ENCODE measurements at places on chromosomes 1 and 21.

GRCh38 chr1:160030657-160031364, 979 bp downstream of the PIGM start:
- no peak for DNase-seq

DNA sequence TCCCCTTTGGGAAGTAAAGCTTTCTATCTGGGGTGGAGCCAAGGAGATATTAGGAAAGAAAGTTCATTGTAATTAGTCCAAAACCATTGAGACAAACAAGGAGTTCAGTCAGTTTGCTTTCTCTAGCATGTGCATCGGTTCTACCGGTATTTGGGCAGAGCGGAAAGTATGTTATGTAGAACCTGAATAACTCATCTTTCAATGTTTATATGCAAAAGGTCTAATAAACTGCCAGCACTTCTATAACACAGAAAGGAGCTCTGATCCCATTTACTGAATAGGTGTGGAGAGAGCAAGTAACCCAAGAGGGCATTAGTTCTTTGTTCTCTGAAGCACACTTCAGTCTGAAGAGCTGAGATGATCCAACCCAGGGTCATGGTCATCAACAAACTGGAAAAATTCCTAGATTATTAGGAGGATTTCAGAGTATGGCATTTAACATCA, 3.5 kb downstream of the TGFB2 start:
- DNase-seq: no peak

DNA sequence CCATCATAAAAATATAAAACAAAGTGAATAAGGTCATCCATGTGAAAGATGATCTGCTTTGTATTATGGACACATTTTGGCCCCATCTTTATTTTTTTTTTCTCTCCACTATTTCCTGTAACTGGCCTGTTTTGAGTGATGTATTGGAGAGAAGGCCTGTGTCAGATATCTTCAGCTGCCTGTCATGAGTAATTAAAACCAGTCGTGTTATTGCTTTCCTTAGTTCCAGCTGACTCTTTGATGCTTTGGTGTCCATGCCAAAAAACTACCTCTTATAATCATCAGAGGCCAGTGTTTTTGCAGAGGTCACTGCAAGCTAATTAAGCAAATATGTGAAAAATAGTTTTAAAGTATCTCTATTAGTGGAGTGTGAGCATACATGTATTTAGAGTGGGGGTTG, 29.7 kb downstream of the NTMT2 start:
- no peak for DNase-seq

DNA sequence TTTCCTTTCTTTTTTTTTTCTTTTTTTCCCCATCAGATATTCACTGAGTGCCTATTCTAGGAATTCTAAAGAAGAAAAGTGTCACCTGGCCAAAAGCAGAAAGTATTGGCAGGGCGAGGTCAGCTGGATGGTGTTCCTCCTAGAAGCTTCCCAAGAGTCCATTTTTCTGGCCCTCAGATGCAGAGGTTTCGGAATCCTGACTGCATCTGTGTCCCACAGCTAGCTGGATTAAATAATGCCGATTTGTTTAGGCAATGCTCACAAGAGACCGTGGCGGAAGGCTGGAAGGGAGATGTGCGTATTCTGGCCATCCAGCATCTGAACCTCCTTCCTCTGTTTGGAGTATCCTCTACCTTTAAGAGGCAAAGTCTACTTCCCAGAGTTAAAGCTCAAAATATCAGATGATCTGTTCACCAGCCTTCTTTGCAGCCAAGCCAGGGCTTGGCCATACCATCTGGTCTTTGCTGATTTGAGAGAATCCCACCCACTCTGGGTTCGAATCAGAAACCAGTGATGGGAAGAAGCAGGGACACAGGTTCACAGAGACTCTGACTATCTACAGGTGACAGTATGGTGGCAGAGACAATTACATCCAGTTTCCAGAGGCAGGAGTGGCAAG, 5.4 kb upstream of the TENT5C start:
- DNase-seq: no peak

DNA sequence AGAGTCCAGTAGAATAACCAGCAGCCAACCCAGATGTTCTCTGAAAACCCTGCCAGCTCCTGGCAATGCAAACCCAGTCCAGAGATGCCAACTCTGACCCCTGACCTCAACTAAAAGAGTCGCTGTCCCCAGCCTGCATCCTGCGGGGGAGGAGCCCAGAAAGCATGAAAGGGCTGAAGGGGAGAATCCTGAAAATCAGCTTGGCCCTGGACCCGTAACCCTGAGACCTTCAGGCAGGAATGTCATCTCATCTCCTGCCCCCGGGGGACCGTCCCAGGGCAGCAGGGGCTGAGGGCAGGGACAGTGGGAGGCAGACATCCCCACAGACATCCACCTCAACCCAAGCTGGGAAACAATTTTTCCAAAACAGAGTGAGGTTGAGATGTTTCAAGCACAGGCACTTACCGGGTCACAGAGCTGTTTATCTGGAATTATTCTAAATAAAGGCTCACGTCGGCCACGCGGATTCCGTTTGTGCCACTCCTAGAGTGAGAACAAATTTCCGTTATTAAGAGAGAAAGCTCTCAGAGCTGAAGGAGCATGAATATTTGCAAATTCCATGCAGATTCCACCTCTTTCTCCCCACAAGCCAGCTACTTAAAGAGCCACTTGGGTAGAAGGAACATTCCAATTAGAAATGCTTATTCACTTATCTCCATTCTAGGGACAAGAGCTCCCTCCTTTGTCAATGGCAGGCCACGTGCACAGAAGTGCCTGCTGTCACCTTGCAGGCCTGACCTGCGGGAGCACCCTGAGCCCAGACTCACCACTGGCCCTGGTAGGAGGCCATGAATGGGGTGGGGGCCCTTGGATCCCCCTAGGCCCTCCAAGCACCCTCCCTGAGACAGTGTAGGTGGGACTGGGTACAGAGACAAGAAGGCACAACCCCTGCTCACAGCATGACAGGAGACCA, 240.1 kb downstream of the NPHP4 start:
- no peak for DNase-seq

DNA sequence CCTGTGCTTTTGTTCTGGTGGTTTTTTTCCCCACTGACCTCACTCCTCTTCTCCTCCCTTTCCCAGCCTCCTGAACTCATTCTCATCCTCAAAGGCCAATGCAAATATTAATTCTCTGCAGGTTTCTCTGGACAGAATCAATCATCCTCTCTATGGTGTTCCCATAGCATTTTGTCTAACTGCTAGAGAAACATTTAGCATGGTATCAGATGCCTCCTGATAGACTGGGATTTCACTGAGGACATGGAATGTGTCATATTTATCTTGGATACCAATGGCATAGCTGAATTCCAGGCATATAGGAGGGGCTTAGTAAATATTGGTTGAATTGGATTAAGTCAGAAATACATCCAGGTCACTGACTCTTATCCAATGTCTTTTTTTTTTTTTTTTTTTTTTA, 46.1 kb upstream of the SRP9 start:
- DNase-seq: no peak

DNA sequence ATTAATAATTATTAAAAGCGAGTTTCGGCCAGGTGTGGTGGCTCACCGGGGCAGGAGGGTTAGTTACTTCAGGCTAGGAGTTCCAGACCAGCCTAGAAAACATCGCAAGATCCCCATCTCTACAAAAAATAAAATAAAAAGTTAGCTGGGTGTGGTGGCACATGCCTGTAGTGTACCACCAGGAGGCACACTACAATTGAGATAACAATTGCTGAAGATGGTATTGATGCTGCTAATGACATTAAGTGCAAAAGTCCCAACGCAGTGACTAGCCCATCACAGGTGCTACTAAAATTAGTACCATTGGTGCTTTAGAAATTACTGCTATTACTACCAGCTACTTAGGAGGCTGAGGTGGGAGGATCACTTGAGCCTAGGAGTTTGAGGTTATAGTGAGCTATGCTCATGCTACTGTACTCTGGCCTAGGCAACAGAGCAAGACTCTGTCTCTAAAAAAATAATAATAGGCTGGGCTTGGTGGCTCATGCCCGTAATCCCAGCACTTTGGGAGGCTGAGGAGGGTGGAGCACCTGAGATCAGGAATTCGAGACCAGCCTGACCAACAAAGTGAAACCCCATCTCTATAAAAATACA, 156.6 kb downstream of the GREM2 start:
- DNase-seq: no peak

DNA sequence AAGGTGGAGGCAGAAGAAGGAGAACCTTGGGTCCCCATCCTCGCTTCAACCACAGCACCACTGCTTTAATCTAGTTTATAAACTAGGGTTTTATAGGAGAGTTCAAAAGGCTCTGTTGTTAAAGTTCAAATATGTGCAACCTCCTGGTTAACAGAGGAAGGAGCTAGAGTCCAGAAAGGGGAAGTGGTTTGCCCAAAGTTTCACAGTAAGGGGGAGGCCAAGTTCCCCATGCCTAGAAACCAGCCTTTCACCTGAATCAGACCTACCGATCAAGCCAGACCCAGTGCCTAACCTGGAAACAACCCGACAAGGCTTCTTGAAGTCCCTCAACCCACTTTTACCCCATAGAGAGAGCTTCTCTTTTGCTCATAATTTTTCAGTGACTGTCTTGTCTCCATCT, 106.5 kb downstream of the PLPP3 start:
- DNase-seq: peak; percentile 46

GRCh38 chr1:94676686-94677085, 135.1 kb upstream of the F3 start:
- no peak for DNase-seq

DNA sequence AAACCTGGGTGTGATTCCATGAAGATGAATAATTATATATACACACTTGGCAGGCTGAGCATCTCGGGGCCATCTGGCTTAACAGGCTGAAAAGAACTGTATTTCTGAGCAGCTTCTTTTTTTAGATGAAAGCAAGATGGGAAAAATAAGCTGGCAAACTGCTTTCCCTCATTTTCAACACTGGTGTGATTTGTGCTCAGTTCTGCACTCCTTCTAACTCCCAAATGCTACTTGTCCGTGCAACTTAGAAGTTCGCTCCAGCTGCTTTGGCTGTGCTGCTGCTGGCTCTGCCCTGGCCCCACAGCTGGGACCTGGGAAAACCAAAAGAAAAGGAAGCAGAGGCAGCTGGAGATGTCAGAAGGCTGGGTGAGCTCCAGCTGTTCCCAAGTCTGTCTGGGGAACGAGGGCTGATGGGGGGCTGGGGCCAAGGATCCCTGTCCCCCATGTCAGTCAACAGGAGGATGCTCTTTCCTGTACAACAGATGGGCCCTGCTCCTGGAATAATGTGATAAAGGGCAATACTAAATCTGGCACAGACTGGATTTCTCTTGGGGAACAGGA, 44.9 kb downstream of the PAFAH2 start:
- DNase-seq: no peak

- no peak for DNase-seq
Observed at GRCh38 chr1:56617141-56617540, 28.0 kb upstream of the PRKAA2 start.

DNA sequence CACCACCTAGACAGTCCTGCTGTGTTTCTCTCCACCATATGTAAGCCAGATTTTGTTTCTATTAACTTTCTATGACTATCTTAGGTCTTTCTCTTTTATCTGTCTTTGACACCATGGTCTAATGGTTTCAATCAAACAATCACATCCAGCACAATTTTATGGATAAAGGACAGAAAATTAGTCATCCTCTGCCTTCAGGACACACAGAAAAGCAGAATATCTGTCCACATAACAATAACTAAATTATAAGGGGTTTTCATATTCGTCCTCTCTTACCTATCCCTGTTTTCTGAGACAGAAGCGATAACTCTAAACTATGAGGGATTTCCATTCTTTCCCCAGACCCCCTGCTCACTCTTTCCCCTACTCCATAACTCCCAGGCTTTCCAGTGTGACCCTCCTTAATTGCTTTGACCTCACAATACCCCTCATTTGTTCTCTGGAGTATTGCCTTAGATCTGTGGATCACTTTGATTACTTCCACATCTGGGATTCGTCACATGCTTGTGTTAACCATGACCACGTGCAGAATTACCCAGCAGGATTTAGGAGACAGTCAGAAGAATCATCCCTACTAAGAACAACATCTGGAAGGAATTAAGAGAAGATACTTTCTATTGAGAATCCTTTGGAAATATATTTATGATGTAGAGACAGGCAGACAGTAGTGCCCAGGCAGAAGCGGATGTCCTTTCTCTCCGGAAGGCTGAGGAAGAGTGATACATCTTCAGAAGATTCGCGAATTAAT, 108.2 kb upstream of the GREM2 start:
- DNase-seq: no peak

All from CD4-positive, alpha-beta T cell treated with Interleukin-15 for 1 hour (primary cell).